Hematopoietic multipotent progenitor cell treated with erythropoietin and hydrocortisone succinate and interleukin-3 and kit ligand, for 6 days (in vitro differentiated cells): ENCODE measurements at places on chromosomes 3 and 15.

GRCh38 chr3:55166576-55167555 is 239.0 kb upstream of the LRTM1 start:
- no peak for DNase-seq

DNA sequence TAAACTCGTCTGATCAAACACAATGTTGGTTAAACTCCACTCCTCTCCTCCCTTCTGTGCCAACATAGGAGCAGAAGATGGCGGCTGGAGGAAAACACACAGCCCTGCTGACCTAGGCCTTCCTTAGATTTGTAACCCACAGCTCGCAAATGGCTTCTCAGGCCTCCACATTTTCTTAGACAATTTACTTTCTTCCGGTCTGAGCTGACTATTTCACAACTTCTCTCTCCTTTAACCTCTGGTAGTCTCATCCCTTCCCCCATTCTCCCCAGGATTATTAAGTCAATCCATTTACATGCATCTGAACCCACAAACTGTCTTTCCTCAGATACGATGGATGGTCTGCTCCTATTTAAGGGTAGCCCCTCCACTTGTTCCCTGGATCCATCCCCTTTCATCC is 25.7 kb upstream of the ULK4 start:
- no peak for DNase-seq

DNA sequence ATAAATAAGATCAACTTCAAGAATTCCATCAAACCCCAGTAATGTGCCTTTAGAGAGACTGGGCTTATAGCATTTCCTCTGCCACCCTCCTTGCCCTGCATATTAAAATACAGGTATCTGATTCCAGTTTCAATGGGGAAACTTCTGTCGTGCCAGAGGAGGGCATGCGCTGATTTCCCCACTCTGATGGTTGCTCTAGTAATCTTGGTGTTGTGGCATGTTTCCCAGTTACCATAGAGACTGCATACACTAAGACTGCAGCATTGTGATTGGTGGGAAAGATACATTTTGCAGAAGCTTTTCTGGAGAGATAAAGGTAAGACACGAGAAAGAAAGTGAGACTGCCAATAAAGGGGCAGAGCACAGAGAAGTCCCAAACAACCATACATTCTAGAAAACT is 225.6 kb downstream of the TIGIT start:
- DNase-seq, result peak; percentile 59

- peak; percentile 56 for DNase-seq
Observed at GRCh38 chr3:115217678-115218451, 70.8 kb upstream of the ZBTB20 start.

- DNase-seq, result peak; percentile 93
Observed at GRCh38 chr3:196179380-196180308, 31.6 kb downstream of the ZDHHC19 start.

GRCh38 chr3:123373474-123373987 is 75.4 kb downstream of the ADCY5 start:
- DNase-seq, result no peak

- no peak for DNase-seq
Observed at GRCh38 chr3:65572175-65572777, 466.4 kb downstream of the MAGI1 start.

DNA sequence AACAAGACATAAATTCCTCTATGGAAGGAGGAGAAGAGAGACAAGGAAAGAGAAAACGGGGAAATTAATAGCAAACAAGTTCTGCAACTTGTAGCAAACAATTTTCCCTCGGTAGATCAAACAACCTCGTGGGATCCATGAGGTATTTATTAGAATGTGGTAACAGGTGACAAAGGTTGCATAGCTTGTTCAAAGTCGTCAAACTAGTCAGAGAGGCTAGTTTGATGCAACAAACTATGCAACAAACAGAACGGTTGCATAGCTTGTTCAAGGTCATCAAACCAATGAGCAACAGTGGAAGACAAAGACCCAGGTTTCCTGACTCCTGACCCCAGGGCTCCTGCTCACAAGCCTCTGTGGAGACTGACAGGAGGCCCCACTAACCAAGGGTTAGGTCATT is 20.7 kb downstream of the MB21D2 start:
- DNase-seq, result no peak

DNA sequence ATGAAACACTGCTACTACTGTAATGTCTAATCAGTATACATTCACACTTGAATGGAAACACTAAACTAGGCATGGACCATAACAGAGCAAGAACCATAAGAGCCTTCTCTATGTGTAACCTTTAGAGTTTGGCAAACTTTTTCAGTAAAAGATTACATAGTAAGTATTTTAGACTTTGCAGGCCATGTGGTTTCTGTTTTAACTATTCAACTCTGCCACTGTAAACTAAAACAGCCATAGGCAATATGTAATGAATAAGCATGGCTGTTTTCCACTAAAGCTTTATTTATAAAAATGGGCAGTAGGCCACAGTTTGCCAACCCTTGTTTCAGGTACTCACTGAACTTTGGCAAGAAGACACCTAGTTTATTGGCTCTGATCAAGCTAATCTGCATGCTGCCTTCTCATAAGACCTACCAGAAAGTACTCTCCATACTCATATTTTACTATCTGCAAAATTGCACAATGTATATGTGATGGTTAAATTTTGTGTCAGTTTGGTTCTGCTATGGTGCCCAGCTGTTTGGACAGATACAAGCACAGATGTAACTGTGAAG is 46.0 kb downstream of the UACA start:
- DNase-seq, result no peak

DNA sequence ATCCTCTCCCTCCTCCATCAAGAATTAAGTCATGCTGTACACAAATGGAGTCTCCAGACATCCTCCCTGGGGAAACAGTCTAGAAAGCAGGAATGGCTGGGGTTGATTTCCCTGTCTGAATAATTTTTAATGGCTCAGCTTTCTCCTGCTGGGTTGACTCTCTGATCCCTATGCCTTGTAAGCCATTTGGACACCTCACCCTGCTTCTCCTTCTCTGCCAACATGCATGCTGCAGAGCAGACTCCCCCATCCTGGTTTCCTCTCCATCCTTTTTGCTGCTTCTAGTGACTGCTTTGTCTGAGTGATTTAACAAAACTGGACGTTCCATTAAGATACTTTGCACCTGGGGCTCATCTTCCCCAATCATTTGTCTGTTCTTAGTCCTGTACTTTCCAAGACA is 22.2 kb downstream of the SV2B start:
- DNase-seq, result no peak

DNA sequence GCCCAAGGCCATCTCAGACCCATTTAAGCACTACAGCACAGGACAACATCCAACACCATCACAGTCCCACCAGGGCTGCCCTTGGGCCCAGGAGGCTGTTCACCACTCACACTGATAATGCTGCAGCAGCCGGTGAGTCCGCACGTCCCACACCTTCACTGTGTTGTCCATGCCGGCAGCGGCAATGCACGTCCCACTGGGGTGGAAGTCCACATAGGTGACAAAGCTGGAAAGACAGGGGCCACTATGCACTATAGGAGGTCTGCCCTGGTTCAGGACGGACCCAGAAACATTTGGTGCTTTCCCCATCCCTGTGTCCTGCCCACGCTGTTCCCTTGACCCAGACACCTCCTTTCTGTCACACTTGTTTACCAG is 8.5 kb downstream of the POC1A start:
- DNase-seq, result no peak

- no peak for DNase-seq
Observed at GRCh38 chr3:23869977-23870662, 46.7 kb downstream of the NKIRAS1 start.

- no peak for DNase-seq
Observed at GRCh38 chr3:49410066-49410845, 1.5 kb downstream of the RHOA start.

DNA sequence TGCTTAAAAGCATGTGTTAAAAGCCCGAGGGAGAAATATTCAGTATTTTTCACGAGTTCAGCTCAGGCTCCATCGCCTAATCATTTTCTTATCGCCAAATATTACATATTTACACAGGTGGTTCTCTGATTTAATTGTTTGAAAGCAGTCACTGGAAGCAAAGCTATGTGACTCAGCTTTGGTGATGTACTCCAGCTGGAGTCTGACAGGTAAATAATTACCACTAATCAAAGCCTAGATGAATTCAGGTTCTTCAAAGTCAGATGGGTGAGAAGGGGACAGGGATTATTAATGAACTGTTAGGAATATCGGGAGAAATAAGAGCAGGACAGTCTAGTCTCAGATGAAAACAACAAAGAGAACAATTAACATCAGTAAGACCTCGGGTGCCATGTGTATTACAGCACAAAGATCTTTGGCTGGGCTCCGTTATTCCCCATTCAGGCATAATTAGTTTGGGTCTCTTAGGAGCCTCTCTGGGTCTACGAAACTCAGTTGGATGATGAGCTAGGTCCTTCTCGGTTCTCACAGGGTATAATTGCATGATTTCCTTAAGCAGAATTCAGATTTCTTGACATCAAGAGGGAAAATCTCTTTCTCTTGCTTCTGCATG is 331.7 kb upstream of the ADAMTS9 start:
- no peak for DNase-seq

DNA sequence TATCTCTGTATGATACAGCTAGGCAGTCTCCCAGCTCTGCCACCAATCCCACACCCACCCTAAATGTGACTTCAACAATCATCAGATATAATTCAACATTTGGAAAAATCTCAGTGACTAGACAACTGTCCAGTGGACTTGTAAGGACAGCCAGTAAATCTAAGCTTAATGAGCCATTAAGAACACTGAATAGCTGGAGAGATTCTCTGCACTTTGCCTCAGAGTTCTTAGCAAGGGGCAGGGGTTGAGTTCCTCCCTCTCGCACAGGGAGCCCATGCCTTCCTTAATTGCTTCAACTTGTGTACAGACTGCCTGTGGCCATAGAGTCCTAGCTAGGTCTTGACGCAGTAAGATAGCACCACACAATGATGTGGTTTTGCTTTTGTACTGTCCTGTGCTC is 15.6 kb downstream of the MEX3B start:
- DNase-seq, result no peak

DNA sequence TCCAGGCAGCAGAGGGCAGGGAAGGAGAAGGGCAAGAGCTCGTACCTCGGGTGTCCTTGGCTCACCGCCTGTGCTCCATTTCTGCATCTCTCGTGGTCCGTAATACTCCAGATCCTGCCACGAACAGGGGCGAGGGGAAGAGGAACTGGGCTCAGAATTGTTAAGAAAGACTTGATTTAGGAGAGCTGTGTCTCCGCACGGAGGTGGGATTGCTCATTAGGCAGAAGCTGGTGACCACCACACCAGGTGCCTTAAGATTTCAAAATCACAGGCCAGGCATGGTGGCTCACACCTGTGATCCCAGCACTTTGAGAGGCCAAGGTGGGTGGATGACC is 37.2 kb upstream of the BDH1 start:
- DNase-seq, result no peak

GRCh38 chr15:101035611-101036010 is 116.5 kb downstream of the LRRK1 start:
- DNase-seq, result peak; percentile 58

GRCh38 chr15:41001524-41002214 is 48.4 kb downstream of the CHAC1 start:
- no peak for DNase-seq

DNA sequence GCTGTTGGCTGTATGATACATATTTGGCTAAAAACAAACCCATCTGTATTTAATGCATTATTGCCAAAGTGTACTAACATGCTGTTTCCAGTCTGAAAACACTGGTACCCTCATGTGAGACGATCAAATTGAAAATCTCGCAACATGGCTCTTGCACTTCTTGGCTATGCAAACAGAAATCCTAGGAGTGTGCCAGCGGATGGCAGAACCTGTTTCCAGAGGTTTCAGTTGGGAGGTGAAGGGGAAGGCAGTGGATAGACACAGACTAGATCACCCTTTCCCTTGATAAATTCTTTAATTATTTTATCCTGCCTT is 350.3 kb downstream of the TUSC7 start:
- DNase-seq, result no peak

DNA sequence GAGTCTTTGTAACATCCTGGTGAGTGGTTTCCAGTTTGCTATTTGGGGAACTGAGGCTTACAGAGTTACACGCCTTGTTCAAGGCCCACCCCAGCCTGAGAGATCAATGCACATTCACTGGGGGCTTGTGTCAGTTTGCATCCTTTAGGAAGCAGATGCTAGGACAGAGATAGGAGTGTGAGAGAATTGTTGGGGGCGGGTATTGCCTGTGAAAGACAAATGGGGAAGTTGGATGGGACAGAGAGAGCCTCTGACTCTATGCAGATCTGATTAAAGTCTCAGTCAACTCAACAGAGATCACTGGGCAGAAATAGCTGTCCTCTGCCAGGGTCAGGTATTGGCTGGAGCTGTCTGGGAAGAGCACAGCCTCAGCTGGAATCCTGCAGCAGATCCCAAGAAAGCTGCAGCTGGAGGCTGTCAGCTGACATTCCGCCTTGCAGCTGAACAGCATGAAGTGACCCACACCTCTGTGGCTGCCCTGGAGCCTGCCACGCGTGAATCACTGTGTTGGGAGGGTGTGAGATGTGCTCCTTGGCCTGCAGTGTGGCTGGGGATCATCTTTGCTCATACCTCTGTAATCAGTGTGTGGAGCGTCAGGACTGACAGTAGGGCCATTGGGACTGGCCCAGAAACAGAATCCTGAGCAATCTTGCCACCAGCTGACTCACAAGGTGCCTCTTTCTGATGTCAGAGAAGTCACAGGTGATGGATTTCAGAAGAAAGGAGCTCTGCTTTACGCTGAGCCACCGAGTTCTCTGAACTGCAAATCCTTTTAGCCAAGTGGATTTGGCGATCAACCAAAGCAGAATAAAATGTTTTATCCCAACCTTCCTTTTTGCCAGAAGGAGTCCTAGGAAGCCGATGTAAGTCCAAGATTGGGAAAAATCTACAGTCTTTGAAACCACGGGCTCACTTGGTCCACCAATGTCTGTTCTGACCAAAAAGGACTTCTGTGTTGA is 284.1 kb upstream of the LRRFIP2 start:
- peak; percentile 79 for DNase-seq

DNA sequence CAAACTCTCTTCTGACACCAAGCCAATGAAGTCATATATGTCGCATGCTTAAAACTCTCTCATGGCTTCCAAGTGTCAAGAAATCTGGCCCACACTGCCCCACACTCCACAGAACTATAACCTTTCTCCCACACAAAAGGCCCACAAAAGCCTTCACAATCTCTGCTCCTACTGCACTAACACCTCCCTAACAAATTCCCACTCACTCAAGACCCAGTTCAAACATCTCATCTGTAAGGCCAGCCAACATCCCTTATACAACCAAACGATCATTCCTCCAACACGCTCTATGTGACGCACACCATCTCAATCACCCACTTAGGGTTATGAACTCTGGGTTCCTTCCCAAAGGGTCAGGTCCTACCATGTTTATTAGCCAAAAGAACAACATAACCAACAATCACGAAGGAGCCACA is 13.5 kb downstream of the TBC1D2B start:
- DNase-seq, result no peak

DNA sequence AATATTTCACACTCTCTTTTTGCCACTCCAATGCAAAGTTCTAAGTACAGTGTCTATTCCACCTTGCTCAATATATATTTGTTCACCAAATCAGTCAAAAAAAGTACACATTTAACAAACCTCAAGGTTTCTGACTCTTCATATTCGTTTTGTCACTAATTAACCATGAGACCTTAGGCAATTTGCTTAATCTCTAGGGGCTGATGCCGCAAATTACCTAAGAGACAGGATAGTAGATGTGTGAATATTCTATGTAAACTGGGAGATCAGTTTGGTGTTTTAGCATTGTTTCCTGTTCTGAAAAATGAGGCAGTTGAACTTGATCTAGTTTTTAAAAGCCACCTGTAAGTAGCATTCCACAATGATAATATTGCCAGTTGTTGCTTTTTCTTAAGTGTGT is 182.5 kb upstream of the KCNH8 start:
- no peak for DNase-seq
